Stimulated activated CD8-positive, alpha-beta memory T cell treated with anti-CD3 and anti-CD28 coated beads, Interleukin-7, amount 100 ng/mL, for 4 hours (primary cell): ENCODE measurements at places on chromosomes 16 and 17.

- no peak for DNase-seq
Measured at GRCh38 chr17:82348866-82349265, 10.2 kb upstream of the TEX19 start.

GRCh38 chr17:2965621-2966595, 97.5 kb downstream of the OR1D5 start:
- DNase-seq, result no peak

GRCh38 chr17:17668775-17669579, 12.3 kb upstream of the RAI1 start:
- DNase-seq, result no peak

- no peak for DNase-seq
Measured at GRCh38 chr16:4272114-4272956, 488 bp downstream of the TFAP4 start.

DNA sequence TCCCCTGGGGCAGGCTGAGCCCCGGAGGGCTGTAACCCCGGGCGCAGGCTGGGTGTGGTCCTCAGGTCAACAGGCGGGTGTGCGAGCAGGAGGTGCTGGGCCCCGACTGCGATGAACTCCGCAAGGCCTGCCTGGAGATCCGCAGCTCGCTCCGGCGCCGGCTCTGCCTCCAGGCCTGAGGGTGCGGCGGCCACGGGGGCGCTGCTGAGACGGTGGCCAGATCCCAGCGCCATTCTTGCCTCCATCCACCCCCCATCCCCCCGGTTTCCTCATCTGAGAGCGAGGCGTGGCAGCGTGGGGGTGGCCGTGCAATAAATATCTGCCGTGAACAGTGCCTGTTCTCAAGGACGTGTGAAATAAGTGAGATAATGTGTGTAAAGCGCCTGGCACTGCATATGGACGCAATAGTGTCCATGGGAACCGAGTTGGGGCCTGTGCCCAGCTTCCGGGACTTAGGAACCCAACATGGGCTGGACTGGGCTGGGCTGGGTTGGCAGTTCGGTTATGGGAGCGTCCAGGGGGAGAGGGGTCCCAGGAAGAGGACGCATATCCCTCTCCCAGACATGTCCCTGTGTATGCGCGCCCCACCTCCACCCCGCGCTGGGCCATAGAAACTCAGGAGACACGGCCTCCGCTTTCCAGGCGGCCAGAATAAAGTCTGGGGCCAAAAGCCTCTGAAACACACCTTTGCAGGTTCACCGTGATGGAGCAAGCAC, 15.0 kb downstream of the ZNF213 start:
- peak; percentile 45 for DNase-seq

- no peak for DNase-seq
Measured at GRCh38 chr16:86808863-86809444, 230.6 kb downstream of the FOXL1 start.

DNA sequence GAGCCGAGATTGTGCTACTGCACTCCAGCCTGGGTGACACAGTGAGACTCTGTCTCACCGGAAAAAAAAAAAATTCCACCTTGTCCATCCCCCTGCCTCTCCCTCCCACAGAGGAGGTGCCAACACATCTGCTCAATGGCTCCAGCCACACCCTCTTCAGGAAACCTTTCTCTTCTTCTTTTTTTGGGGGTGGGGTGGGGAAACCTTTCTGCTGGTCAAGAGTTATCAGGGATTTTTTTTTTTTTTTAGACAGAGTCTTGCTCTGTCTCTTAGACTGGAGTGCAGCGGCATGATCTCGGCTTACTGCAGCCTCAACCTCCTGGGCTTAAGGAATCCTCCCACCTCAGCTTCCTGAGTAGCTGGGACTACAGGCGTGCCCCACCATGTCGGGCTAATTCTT, 18.7 kb downstream of the TNS4 start:
- no peak for DNase-seq

GRCh38 chr17:17726458-17727060, 45.3 kb downstream of the RAI1 start:
- DNase-seq, result no peak

DNA sequence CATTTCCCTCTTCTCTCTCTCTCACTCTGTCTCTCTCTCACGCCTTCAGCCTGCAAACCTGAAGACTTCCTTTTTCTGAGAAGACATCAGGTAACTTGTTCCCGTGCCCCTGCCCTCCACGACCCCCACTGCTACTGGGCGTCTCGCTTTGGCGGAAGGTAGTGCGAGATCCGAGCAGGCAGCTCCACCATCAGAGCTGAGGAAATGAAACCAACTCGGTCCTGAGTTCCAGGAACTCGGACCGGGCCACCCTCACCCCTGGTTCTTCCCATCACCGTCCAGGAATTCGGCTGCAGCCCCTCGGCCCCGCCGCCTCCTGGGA, 585 bp downstream of the MLKL start:
- DNase-seq, result no peak

GRCh38 chr16:76801357-76801756, 389.6 kb upstream of the MON1B start:
- DNase-seq, result no peak

DNA sequence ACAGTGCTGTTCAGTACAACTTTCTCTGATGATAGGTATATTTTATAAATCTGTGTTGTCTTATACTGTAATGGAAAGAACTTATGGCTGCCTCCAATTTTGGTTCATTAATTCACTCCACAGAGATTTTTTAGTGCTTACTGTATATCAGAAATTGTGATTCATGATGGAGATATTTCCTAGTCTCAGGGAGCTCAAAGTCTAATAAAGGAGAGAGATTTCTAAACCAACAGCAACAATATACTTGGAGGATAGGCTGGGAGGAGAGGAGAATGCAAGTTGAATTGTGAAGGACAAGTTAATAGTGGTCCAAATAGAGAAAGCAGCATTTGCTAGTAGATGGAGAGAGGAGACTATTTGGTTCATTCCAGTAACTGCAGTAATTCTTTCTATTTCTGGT, 63.5 kb downstream of the TANC2 start:
- no peak for DNase-seq

- DNase-seq, result no peak
Measured at GRCh38 chr16:69566981-69567680, 1.4 kb downstream of the NFAT5 start.

DNA sequence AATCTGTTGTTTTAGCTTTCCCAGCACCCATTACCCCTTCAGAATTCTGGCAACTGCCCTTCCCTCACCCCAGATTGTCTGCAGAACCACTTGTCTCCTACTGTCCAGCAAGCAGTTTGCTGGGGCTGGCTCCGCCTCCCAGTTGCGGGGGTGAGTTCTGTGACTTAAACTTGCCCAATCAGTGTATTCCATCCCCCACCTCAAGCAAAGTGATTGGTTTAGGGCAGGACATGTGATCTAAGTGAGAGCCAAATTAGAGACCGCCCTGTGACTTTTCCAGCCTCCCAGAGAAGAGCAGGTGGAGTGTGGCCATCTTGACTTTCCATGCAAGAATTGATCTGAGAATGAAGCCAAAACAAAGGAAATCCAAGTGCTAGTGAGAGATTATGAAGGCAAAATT, 22.7 kb upstream of the SRCIN1 start:
- no peak for DNase-seq

- no peak for DNase-seq
Measured at GRCh38 chr17:73439597-73439996, 127.8 kb upstream of the CDC42EP4 start.

DNA sequence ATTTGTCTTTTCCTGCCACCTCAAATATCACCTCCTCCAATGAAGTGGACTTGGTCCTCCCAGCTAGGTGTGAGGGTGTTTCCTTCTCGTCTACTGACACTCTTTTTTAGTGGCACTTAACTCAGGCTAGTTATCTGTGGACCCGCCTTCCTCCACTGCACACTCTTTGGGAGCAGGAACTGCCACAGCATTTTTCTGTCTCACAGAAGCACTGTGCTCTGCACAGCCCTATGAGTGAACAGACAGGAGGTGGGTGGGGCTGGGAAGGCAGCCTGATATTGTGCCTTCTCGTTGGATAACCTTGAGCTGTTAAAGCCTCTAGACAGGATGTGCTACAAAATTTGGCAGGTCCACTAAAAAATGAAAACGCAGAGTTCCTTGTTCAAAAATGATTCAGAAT, 31.9 kb upstream of the HOXB13 start:
- no peak for DNase-seq

- no peak for DNase-seq
Measured at GRCh38 chr16:9484881-9485280, 393.4 kb downstream of the HAPSTR1 start.

- DNase-seq, result no peak
Measured at GRCh38 chr17:74516561-74517328, 14.5 kb downstream of the CD300LB start.

- no peak for DNase-seq
Measured at GRCh38 chr16:23863511-23864422, 28.0 kb downstream of the PRKCB start.
